Spinal cord (tissue), 10 donors: ENCODE measurements at places on chromosomes 6 and 20. TPM values are rescaled to one million over a fixed set of nuclear protein-coding genes. Genes with fewer than 3 reads are reported as not detected.

DNA sequence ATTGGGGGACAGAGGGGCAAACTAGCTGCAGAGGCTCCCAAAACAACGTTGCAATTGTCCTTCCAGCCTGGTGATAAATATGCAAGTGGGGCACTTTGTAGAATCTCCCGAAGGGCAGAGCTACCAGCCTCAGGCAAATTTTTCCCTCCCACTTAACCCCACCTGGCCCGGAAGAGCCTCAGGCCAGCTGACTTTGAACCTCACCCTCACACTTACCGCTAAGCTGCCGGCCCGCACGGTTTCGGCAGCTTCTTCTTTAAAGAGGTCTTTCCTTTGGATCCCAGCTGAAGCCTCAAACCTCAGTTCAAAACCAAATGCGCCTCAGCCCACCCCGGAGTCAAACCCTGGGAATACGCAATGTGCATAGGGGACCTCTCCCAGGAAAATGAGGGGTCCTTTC lies 2.5 kb downstream of the OVOL2 start:
- DNase-seq: no peak

DNA sequence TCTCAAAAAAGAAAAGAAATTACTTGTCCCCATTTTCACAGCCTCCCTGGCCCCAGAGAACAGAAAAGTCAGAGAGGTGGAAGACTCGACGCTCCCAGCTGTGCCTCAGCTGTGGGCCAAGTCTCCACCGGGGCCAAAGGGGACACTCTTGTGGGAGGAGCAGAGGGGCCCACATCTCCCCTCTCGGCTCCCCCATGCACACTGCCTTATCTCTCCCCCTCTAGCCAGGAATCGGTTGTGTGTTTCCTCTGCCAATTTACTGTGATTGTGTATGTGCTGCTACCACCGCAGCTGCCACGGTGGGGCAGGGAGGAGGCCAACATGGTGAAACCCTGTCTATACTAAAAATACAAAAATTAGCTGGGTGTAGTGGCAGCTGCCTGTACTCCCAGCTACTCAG lies 8.4 kb downstream of the TIAM2 start:
- DNase-seq: no peak

GRCh38 chr6:129655334-129655733 lies 54.6 kb downstream of the ARHGAP18 start:
- DNase-seq: no peak

DNA sequence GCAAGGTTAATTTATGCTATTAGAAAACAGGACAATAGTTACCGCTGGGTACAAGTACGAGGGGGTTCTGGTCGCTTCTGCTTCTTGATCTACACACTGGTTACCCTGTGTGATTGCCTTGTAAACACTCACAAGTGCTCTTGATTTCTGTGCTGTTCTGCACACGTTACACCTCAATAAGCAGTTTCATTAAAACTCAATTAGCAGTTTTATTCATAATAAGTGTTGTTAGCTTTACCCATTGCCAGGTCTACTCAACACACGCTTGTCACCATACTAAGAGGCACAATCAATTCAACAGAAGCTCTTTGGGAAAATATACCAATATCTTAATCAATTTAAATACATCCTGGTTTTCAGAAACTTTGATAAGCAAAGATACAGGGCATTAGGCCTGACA lies 20.4 kb downstream of the BMP7 start:
- no peak for DNase-seq

Gene OR2B6
- not detected for total RNA-seq

Gene GINS1
- total RNA-seq: 7.9 TPM

DNA sequence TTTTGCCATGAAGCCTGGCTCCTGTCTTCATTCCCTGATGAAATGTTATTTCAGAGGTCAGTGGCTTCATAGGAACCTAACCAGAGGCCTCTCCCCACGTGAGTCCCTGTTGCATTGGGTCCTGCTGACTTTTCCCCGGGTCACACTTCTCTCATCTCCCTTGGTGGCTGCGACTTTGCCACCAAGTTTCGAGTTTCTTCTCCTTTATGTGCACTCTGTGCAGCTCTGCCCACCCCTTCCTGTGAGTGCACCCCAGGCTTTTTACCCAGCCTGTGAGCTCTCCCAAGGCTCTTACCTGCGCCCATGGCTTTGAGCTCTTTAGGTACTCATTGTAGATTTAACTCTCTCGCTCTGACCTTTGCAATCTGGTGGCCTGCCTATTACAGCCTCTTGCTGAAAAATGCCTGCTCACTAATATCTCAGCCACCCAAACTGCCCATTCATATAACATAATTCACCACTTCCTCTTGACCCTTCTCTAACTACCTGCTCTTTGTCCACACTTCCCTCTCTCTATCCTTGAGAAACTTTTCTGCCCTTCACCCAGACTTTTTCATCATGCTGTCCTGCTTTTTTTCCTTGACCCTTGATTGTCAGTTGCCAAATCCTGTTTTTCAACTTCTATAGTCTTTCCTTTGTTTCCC lies 105.9 kb downstream of the SASH1 start:
- DNase-seq: no peak

DNA sequence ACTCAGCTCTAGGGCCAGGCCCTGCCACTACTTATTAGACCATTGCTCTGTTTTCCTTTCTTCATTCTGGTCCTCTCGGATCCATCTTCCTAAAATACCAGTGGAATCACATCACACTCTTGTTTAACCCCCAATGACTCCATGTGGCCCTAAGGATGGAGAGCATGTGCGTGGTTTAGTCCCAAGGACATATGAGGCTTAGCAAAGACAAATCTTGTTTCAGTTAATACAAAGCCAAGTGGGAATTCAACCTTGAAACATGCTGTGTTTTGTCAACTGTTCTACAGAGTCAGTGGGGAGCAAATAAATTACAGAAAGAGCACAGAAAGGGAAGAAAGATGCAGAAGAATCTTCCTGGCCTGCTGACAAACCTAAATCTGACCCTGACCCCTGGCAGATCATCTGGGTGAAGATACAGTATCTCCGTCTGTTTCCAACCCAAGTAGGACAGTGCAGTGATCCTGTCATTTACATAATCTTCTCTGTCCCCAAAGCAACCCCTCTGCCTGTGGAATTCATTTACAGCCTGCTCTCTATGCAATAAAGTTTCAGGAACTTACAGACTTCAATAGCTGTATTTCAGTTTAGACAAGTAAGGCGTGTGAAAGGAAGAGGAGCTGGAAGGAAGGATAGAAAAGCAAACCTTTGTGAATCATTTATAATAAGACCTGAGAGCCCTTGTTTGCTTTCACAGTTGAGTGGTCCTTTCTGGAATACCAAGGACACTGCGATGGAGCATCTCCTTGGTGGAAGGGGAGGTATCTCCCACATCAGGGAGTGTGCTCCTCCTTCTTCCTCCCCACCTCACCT lies 144.0 kb downstream of the THBS2 start:
- no peak for DNase-seq

GRCh38 chr6:16338577-16339264 lies 100.3 kb downstream of the GMPR start:
- DNase-seq: no peak

- DNase-seq: no peak
These were observed 28.5 kb upstream of the SNRPB2 start for GRCh38 chr20:16701296-16701695.

Gene MAP7
- 19.7 TPM for total RNA-seq

- DNase-seq: no peak
These were observed 13.0 kb downstream of the CLVS2 start for GRCh38 chr6:123009059-123009458.

GRCh38 chr20:38255393-38255792 lies 5.1 kb downstream of the KIAA1755 start:
- DNase-seq: no peak

Gene RGL2
- 63.8 TPM for total RNA-seq

GRCh38 chr20:32762754-32763201 lies 593 bp downstream of the DNMT3B start:
- DNase-seq: no peak

Gene HSPA1B
- 285 TPM for total RNA-seq

GRCh38 chr6:14472986-14473337 lies 355.4 kb downstream of the CD83 start:
- DNase-seq: no peak

GRCh38 chr6:156013155-156013554 lies 557.5 kb upstream of the NOX3 start:
- DNase-seq: no peak

Gene CLVS2
- total RNA-seq: 30.1 TPM

Gene SPTLC3
- 29.3 TPM for total RNA-seq

- no peak for DNase-seq
These were observed 32.9 kb upstream of the RPL7L1 start for GRCh38 chr6:42846505-42846904.

DNA sequence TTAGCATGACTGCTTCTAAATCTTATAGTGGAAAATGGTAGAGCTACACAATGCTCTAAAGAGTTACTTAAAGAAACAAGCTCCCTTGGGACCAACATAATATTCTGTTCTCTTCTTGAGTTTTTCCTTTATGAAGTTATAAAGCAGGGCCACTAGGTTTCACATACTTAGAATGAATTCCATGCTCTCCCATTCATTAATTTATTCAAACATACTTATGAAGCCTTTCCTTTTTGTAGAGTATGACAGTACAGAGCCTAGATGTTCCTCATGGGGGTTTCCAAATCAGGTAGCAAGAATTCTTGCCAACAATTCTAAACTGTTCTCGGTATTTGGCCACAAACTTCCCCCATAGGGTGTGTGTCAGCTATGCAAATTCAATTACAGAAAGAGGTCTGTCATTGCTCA lies 20.6 kb upstream of the FABP7 start:
- no peak for DNase-seq

GRCh38 chr20:61998343-61999121 lies 67.1 kb downstream of the TAF4 start:
- DNase-seq: no peak

Gene BFSP1
- 1.8 TPM for total RNA-seq

DNA sequence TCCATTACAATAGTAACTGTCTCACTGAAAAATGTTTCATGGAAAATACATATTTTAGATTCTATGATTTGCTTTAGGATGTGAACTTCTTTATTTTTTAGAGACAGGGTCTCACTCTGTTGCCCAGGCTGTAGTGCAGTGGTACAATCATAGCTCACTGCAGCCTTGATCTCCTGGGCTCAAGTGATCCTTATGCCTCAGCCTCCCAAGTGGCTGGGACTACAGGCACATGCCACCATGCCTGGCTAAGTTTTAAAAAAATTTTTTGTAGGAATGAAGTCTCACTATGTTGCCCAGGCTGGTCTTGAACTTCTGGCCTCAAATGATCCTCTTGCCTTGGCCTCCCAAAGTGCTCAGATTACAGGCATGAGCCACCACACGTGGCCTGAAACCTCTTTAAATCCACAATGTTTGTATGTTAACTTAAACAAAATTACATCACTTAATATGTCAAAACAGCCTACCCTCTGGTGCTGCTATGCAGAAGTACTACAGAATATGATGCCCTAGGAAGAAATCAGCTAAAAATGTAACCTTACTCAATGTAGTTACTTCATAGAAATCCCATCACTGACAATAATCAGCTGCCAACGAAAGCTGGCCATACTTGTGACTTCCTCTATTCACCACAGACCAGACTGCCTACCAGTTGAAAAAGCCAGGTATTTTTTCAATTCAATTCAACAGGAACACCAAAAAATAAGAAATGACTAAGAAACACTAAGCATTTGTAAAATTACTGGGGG lies 17.6 kb downstream of the EEF1A1 start:
- no peak for DNase-seq

DNA sequence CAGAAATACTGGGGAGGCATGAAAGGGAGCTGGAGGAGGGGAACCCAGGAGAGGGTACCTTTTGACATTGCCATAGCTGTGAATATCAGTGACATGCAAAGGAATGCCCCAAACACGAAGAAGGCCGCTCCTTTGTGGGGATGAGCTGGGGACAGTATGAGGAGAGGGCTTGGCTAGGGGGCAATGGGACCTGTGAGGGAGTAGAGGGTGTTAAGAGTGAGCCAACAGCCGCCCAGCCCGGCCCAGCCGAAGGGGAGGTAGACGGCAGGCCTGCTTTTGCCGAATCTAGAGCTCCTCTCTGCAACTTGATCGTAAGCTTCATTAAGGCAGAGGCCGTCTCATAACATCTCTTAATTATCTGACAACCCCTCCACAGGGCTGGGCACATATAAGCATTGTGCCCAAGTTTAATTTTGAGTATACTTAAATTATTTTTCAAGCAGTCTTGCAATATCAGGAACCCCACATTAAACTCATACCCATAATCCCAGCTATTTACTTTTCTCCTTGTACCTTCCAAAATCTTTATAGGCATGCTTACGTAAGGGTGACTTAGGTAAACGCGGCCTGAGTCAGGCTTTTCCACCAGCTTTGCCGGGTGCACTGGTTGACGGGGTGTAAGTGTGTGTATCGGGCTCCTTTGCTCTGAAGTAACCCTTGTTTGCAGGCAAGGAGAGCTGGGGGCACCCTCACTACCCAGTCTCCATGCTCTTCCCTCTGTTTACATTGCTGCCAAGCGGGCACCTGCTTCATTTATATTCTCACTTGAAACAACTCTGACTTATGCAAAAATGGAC lies 24.9 kb upstream of the VEGFA start:
- DNase-seq: no peak

DNA sequence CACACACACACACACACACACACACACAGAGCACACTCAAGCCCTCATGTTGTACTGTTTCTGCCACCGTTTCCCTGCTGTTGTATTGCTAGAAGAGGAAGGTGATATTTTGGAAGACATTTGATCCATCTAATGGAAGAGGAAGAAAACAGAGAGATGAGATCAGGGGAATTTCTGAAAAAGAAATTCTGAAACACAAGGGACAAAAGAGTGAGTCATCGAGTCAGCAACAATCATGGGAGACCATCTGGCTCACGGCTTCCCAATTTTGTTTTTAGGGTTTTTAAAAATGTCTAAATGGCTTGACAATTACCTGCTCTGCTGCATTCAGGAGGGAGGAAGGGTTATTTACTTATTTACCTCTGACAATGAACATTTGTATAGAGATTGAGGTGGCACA lies 22.0 kb downstream of the SOX4 start:
- no peak for DNase-seq

Gene GDAP1L1
- total RNA-seq: 24.5 TPM

GRCh38 chr6:35385457-35386202 lies 43.3 kb downstream of the PPARD start:
- DNase-seq: no peak

- DNase-seq: no peak
These were observed 60.1 kb upstream of the AKIRIN2 start for GRCh38 chr6:87762116-87762515.

Gene ARG1
- total RNA-seq: 0.55 TPM

- no peak for DNase-seq
These were observed 820 bp upstream of the TREML2 start for GRCh38 chr6:41201764-41202173.

GRCh38 chr20:46131396-46131795 lies 13.3 kb downstream of the CD40 start:
- no peak for DNase-seq

DNA sequence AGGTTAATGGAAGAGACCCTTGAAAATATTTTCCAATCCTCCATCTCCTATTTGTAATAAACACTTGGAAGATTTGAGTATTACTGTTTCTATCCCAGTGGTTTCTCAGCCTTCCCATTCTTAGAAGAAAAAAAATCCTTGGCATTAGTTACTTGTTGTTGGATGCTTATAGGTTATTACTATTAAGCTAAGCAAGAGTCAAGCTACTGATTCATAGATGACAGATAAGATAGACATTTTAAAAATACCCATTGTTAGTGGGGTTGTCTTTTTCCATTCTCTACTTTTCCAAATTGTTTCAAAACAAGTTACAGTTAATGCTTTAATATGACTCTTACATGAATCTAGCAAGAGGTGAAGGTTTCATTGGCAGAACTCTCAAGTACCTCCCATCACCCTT lies 158.5 kb downstream of the HIVEP2 start:
- no peak for DNase-seq
